ENCODE measurements at places on chromosomes 3 and 15.
A peak's percentile ranks its signal among the peaks of the same experiment; 100 is the strongest.

DNA sequence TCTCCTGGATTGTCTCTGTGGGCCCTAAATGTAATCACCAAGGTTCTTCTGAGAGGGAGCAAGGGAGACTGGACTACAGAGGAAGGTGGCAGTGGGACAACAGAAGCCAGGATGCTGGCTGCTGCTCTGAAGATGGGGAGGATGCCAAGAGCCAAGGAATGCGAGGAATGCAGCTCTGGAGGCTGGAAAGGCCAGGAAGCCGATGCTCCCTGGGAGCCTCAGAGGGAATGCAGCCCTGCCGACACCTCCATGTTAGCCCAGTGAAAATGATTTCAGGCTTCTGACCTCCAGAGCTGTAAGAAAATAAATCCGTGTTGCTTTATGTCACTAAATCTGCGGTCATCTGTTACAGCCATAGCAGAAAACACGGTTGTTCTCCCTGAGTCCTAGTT lies 44.1 kb downstream of the UMPS start:
- DNase-seq, result no peak

- DNase-seq, result no peak
Measured at GRCh38 chr15:52984507-52984906, 194.4 kb upstream of the ONECUT1 start.

GRCh38 chr3:15646851-15647511 lies 45.4 kb downstream of the BTD start:
- DNase-seq, result peak; percentile 27

- DNase-seq, result no peak
Measured at GRCh38 chr3:5202222-5202621, 14.7 kb downstream of the EDEM1 start.

- DNase-seq, result no peak
Measured at GRCh38 chr3:44030285-44030684, 211.4 kb upstream of the TOPAZ1 start.

GRCh38 chr3:152226176-152226575 lies 42.6 kb upstream of the MBNL1 start:
- DNase-seq, result no peak

DNA sequence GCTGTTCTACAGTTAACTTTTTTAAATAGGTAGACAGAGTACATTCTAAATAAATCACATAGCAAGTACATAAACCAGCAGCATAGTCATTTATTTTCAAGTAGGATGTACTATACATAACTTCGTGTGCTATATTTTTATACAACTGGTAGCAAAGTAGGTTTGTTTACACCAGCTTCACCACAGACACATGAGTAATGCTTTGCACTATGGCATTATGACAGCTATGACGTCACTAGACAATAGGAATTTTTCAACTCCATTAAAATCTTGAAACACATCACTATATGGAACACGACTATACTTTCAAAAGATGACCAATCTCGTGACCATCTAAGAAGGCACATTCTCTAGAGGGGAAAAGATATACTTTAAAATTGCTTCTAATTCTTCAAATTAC lies 3.5 kb downstream of the TEX55 start:
- no peak for DNase-seq

GRCh38 chr3:13379201-13379830 lies 40.8 kb downstream of the NUP210 start:
- no peak for DNase-seq

GRCh38 chr15:45794712-45795439 lies 160.0 kb downstream of the SQOR start:
- DNase-seq, result no peak

DNA sequence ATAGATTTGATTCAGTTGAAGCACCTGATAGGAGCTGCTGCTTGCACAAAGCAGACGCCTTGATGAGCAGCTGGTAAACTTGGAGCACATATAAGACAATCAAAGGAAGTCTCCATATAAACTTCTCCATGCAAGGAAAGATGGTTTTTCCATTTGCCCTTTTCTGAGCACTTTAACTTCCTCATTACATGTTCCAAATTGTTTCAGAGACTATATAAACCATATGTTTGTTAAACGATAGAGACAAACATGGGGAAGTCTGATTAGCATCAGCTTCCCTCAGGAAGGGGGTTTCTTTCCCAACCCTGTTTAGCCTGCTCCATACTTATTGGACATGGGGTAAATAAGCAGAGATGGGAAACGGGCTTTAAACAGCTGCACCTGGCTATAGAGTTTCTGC lies 88.0 kb downstream of the DHX36 start:
- no peak for DNase-seq

DNA sequence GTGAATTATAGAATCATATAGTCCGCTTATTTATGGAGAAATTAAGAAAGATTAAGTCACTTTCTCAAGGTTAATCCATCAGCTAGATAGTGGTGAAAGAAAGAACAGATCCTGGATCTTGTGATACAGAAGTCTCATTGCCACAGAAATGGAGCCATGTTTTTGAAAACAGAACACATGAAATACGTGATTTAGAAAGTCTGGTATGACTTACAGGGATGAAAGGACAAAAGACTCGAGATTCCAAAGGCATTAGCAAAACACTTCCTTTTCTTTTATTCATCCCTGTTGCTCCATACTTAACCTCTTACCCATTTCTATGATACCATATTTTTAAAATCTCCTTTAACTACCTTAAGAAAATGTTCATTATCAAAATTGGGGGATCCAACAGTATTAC lies 40.0 kb upstream of the TEX9 start:
- no peak for DNase-seq

GRCh38 chr3:99499235-99500158 lies 138.9 kb upstream of the COL8A1 start:
- DNase-seq, result peak; percentile 25

GRCh38 chr3:42698911-42699230 lies 3.7 kb downstream of the HHATL start:
- DNase-seq, result peak; percentile 26

- DNase-seq, result no peak
Measured at GRCh38 chr15:77909182-77909940, 168.2 kb downstream of the TBC1D2B start.

DNA sequence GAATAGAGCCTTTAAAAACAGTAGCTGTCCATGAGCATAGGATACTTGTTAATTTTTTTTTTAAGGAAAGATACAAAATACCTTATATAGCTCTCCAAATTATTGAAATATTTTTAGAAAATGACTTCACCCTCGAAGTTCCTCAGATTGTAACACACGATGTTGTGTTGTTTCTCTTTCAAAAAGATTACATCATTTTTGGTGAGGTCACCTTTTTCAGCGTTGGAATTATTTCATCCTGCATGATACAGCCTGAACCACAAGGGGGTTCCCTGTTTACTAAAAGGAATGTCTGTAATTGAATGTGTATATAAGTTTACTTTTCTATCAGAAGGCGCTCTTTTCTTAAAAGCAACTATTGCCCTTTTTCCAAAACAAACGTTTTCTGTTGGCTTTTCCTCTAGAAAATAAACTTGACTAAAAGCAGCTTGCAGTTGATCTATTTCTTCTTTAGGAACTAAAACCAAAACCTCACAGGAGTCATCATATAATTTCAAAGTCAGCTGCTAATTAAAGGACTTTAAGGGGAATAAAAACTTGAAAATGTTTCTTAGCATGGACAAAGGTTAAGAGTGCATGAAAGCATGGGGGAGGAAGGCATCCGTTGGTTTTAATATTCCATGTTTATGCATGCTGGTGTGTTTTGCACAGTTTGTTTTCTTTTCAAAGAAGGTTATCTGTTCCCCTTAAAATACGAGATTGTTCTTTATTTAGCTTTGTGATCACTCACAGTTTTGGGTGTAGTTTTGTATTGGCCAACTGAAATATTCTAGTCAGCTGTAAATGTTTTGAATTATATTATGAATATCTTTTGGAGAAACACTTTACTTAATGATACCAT lies 29.4 kb downstream of the LYSMD4 start:
- peak; percentile 55 for DNase-seq

GRCh38 chr3:167095976-167096375 lies 284.1 kb downstream of the ZBBX start:
- DNase-seq, result no peak
